T-helper 2 cell (primary cell): ENCODE measurements at places on chromosomes 4 and X.

- DNase-seq = no peak
Observed at GRCh38 chr4:186104890-186105646, 564 bp downstream of the FAM149A start.

DNA sequence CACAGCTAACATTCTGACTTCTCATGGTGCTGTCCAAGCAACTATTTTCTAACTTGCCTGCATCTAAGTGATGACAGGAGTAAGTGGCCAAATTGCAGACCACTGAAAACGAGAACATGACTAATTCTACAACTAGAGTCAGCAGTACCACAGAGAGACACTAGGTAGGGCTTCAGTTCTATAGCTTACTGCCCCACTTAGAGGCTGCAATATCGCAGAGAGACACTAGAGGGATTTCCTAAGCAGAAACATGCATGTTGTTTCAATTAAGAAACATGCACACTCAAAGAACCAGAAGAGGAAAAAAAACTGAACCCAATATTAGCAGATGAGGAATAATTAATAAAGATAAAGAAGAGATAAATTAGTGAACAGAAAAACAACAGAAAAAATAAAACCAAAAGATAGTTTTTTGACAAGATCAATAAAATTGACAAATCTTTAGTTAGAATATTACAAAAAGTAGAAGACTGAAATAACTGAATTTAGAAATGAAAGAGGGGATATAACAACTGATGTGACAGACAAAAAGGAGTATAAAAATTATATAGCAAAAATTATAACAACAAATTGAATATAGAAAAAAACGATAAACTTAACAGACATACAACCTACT lies 100.8 kb downstream of the SPIN4 start:
- DNase-seq = no peak

DNA sequence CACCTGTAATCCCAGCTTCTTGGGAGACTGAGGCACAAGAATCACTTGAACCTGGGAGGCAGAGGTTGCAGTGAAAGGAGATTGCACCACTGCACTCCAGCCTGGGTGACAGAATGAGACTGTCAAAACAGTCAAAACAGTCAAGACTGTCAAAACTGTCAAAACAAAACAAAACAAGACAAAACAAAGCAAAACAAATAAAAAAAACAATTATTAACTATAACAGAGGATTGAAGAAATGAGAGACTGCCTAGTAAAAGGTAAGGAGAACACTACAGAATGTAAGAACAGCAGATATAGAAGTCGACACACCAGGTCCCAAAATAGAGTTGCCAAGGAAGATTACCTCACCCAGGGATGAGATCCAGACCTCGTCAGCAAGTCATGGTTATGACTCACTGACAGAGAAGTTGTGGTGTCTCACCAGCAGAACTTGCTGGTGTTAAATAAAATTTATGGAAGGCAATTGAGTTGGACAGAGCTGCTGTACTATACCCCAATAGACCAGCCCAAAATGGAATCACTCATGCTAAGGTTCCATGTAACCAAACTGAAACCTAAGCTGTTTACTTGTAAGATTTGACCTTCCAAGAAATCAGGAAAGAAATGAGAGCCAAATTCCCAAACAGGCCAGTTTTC lies 32.1 kb upstream of the GK start:
- DNase-seq = no peak

DNA sequence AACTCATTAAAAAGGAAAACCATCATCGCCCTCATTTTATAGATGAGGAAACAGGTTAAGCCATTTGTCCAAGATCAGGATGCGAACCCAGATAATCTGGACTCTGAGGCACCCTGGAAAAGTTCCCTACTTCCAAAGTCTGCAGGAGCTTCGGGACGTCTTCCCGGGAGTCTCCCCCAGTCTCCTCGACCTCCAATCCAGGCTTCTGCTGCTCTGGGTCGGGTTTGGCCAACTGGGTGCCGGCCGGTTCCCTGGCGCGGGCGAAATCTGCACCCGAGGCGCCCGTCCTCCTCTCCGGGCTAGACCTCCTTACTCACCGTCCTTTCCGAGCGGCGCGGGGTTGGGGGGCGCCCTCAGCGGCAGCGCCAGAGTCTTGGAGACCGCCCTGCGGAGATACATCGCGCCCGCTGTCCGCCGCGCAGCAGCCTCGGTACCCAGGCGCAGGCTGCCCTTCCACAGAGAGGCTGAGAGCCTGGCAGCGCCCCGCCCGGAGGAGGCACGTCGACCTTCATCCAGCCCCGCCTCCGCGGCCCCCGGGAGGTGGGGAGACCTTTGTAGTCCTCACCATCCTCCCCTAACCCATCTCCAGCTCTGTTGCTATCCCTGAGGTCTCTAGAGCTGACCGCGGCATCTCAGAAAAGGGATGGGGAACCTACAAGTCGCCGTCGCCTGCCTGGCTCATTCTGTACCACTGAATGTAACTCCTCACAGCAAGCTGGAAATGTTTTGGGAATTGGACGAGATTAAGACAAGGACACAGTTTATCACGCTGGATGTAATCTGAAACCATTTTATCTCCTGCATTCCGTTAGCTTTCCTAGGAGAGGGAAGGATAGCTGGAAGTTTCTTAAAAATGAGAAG lies at the start of gene MGARP:
MGARP (minus strand) TSS at position 466 of the 861 bp plus-strand sequence; CDS start at position 399, 67 bp downstream.
- DNase-seq = no peak

DNA sequence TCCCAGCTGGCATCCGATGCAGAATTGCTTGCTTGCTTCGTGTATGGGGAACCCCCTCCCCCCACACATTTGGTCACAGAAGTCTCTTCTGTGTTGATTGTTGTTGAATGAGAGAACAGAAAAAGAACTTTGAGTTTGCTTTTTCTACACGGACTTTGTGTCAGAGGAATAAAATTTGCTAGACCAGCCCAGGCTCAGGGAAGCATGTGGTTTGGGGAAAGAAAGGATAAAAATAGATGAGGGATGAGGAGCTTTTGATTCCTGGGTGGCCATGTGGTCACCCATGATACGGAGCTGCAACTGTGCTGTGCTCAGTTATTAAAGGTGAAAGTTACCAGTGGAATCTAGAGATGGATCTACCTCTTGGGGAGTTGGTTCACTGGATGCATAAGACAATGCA lies 34.2 kb upstream of the ESX1 start:
- no peak for DNase-seq

GRCh38 chrX:124086411-124086810 lies 124.9 kb downstream of the STAG2 start:
- no peak for DNase-seq

- no peak for DNase-seq
Observed at GRCh38 chr4:157075811-157076577, at the start of gene GLRB. Gene GLRB, plus strand, starts transcription at chr4:157076150. Its CDS starts 1,875 bp downstream, at chr4:157078025.

- no peak for DNase-seq
Observed at GRCh38 chr4:159178151-159178546, 75.3 kb downstream of the RAPGEF2 start.

- DNase-seq = no peak
Observed at GRCh38 chr4:76246025-76246424, 5.5 kb upstream of the FAM47E start.

GRCh38 chrX:104284507-104284906 lies 29.8 kb upstream of the ESX1 start:
- no peak for DNase-seq

GRCh38 chr4:47312170-47312569 lies 151.3 kb downstream of the COMMD8 start:
- no peak for DNase-seq

- no peak for DNase-seq
Observed at GRCh38 chr4:158785718-158786117, 16.9 kb downstream of the FNIP2 start.

GRCh38 chrX:113973706-113974105 lies 610.2 kb upstream of the HTR2C start:
- DNase-seq = no peak

GRCh38 chr4:85556283-85556682 lies 81.3 kb downstream of the ARHGAP24 start:
- DNase-seq = no peak

GRCh38 chrX:136710325-136710951 lies 62.5 kb downstream of the CD40LG start:
- no peak for DNase-seq

- DNase-seq = no peak
Observed at GRCh38 chr4:109472343-109472761, 38.7 kb downstream of the SEC24B start.

DNA sequence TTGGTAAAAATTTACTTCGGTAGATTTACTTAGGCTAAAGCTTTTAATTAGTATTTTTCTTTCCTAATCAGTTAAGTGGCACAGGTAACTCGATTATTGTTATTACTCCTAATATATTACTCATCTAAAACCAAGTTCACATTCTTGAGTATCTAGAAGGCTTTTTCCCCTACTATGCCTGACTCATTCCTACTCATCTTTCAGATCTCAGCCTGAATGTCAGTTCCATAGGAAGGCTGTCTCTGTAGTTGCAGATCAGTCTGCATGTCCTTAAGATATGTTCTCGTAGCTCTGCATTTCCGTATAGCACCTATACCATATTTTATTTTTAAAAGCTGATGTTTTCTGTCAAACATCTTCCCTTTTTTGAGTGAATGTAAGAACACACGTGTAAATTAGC lies 5.9 kb upstream of the FAM184B start:
- DNase-seq = no peak

GRCh38 chr4:159563257-159563656 lies 460.4 kb downstream of the RAPGEF2 start:
- DNase-seq = no peak

GRCh38 chrX:30806187-30806728 lies 82.8 kb downstream of the TAB3 start:
- no peak for DNase-seq

DNA sequence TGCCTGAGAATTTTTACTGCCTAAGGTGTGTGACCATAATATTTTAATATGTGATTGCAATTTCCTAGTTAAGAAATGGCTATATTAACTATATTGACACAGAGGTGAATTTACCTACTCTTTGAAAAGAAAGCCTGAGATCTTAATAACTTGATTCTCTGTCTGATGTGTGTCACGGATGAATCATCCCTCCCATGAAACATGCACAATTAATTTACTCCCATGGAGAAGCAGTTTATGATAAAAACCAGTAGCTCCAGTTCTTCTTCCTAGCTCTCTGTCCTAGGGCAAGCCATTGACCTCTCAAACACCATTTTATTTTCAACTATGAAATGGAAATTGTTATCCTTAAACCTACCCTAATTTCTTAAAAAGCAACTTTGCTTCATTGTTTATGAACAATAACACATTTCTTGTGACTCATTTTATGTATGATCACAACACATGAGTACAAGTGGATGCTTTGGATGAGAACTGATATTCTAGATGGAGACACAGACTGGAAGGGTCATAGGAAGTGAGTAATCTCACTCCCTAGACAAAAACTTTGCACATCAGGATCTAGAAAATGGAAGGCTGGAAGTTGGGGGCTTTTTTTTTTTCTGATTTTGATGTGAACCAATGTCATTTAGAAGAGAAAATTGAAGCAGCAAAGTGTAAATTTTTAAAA lies 438.3 kb downstream of the GPAT3 start:
- DNase-seq = no peak

- no peak for DNase-seq
Observed at GRCh38 chr4:48565362-48566033, 75.4 kb downstream of the ZAR1 start.

DNA sequence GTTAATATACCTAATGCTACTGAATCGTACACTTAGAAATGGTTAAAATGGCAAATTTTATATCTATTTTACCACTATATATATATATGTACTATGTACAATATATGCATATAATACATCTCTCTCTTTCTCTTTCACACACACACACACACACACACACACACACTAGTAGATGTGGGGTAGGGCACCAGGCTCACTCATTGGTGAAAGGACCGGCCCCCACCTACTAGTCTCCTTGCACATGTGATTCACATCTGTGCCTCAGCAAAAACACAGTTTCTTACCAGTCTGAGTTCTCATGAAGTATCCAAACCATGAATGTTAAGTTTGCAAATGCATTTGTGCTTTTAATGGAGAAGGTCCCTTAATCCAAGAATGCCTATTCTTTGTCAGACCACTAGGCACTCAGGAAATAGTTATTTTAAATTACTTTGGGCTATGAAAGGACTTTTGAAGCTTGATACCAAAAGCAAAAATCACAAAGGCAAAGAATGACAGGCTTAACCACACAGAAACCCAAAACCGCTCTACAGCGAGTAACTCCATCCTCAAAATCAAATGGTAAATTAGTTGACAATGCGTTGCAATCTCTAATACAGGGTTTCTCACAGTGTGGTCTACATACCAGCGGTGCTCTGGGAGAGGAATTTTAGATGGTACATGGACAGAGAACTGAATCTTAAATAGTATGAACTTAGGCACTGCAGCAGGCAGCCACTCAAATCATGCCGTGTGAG lies 5.8 kb downstream of the TSC22D3 start:
- no peak for DNase-seq

DNA sequence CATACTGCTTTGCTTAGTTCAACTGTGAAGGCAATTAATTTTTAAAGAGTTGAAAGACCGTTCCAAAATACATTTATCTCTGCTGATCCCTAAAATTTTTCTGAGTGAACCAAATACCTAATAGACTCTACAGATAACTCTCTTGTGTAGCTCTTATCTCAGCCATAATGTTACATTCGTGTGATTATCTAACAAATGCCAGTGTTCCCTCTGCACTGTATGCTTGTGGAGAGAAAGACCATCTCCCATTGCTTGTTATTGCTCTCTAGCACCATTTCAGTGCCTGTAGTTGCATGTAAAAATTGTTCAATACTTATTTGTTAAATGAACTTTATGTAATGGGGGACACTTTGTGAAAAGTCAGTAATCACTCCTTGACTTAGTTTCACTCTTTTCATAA lies 81.3 kb upstream of the ATOH1 start:
- DNase-seq = no peak

GRCh38 chr4:988726-989721 lies 2.2 kb downstream of the IDUA start:
- DNase-seq = no peak

DNA sequence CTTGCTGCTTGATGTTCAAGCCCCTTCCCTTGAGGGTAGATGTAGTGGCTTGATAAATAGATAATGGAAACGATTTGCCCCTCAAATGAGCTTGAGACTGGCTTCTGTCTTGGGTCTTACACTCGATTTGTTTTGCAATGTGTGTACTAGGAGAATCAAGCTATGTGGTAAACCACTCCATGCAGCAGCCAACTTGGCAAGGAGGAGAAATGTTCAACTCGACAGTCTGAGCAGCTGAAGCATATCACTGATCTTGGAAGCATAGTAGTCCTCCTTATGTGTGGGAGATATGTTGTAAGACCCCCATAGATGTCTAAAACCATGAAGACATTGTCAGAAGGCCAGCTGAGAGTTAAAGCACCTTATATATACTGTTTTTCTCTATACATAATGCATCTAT lies 125.3 kb downstream of the CCNG2 start:
- no peak for DNase-seq

DNA sequence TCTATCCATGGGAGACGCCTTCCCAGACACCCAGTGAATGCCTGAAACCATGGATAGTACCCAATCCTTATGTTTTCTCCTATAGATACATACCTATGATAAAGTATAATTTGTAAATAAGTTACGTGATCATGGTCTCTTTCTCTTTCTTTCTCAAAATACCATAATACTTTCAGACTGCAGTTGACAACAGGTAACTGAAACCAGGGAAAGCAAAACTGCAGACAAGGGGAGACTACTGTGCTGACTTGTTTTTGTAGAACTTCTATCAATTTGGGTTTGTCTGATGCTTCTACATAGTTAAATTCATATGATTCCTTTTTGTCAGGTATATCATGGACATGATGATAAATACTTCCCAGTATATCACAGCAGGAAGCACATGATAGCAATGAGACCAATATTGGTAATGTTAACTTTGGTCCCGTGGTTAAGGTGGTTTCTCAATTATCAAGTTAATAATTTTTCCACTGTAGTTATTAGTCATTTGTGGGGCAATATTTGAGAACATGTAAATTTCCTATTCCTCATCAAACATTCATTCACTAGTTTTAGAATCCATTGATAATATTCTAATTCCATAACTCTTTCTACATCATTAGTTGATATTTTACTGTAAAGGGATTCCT lies 298.0 kb upstream of the TET2 start:
- no peak for DNase-seq
